ENCODE measurements at places on chromosomes 1 and 21.

DNA sequence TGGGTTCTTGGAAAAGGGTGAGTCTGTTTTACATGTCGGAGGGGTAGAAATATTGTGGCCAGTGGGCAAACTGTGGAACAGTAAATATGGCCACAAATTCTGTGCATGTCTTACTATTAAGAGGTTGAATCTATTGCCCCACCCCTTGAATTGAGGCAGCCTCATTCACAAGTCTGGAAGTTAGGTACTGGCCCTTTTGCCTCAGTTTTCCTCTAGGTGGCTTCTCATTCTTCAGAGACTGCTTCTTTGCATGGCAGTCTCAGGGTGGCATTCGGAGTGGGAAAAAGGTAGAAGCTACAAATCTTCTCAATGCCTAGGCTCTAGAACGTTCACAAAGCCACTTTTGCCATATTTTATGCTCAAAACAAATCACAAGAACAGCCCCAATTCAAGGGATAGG is 57.2 kb downstream of the SLC9C2 start:
- DNase-seq = no peak

- DNase-seq = no peak
These were observed 39.7 kb downstream of the CAPZB start for GRCh38 chr1:19445417-19446342.

GRCh38 chr1:21564521-21565095 is 55.4 kb downstream of the ALPL start:
- no peak for DNase-seq

GRCh38 chr1:80441664-80442063 is 1359.1 kb upstream of the ADGRL2 start:
- DNase-seq = peak; percentile 12

GRCh38 chr1:150928286-150928685 is 2.1 kb downstream of the SETDB1 start:
- no peak for DNase-seq

DNA sequence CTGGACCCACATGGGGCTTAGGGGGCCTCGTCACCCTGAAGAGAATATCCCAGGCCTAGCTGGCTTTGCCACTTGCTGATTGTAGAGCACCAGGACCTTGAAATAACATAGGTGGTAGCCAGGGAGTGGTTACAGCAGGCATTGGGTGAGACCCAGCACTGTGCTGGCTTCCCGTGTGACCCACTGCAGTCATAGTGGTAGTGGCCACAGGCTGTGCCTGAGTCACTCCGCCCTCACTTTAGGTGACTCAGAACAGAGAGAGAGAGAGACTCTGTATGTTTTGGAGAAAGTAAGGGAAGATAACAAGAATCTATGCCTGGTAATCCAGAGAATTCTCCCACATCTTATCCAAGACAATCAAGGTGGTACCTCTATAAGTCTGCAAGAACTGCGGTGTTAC is 98.7 kb upstream of the LHX8 start:
- DNase-seq = no peak

- DNase-seq = no peak
These were observed 333.6 kb downstream of the KCNH1 start for GRCh38 chr1:210800301-210800700.

- DNase-seq = peak; percentile 78
These were observed 42.5 kb upstream of the DISC1 start for GRCh38 chr1:231584117-231584516.

GRCh38 chr21:37337831-37338230 is 28.7 kb upstream of the DYRK1A start:
- no peak for DNase-seq

- DNase-seq = no peak
These were observed 19.4 kb downstream of the ABCG1 start for GRCh38 chr21:42238185-42238934.

DNA sequence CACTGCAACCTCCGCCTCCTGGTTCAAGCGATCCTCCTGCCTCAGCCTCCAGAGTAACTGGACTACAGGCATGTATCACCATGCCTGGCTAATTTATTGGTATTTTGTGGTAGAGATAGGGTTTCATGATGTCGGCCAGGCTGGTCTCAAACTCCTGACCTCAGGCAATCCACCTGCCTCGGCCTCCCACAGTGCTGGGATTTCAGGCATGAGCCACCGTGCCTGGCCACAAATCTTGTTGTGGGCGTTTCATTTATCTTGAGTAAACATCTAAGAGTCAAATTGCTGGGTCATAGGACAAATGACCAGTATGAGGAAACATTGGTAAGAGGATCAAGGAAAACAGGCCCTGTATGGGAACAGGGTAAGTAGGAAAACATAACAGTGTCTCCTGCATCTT is 17.9 kb downstream of the TMEM200B start:
- DNase-seq = no peak

- peak; percentile 57 for DNase-seq
These were observed 30.7 kb downstream of the NOL9 start for GRCh38 chr1:6523566-6523965.

All from OCI-M1 (cell line).